ENCODE measurements at places on chromosomes 3 and 15.

- DNase-seq = no peak
Observed at GRCh38 chr15:64982472-64982871, 7.2 kb downstream of the SPG21 start.

DNA sequence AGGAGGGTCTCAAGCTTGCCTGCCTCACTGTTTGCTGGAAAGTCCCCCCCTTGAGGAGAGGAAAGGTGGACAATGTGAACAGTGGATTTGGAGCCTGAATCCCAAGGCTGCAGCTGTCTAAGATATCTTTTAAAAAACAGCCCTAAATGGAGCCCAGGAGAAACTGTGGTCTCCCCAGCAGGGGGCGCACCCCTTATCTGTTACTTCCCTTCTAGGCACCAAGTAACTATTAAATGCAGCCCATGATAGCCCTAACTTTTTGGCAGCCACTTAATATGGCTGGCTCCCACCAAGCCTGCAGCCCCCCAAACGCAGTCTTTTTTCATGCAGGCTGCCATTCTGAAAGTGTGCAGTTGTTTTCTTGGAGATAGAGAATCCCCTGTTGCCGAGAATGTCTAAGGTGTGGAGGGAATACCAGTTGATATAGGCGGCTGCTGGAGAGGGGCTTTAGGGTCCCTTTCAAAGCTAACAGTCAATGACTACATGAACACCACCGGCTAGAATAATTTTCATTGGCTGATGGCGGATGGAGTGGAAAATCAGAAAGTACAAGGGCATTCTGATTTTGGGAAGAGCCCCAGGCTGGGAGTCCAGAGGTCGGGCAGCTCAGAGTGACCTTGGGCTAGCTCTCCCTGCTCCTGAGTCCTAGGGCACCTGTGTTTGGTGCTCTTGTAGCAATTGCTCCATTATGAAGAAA, 1.3 kb downstream of the RHCG start:
- no peak for DNase-seq

- DNase-seq = no peak
Observed at GRCh38 chr3:4726549-4726948, 233.4 kb downstream of the ITPR1 start.

DNA sequence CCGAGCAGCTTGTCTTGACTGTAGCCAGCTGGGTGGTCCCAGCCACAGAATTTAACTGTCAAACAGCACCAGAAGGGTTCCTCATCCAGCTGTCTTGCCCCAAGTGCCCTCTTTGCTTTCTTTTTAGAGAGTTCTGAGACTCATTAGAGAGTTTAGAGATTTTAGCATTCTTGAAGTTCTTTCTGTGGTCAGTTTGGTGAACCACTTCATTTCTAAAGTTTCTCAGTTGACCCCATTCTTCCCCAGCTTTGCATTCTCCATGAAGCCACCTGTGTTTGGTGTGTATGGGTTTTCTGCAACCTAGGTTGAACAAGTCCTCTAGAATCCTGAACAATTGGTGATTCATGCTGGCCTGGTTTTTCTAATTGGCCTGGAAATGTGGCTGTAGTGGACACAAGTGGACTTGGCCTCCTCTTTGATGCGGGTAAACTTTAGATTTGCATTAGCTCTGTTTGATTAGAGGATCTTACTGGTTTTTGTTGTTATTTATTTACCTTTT, 33.7 kb downstream of the FLNB start:
- DNase-seq = no peak

DNA sequence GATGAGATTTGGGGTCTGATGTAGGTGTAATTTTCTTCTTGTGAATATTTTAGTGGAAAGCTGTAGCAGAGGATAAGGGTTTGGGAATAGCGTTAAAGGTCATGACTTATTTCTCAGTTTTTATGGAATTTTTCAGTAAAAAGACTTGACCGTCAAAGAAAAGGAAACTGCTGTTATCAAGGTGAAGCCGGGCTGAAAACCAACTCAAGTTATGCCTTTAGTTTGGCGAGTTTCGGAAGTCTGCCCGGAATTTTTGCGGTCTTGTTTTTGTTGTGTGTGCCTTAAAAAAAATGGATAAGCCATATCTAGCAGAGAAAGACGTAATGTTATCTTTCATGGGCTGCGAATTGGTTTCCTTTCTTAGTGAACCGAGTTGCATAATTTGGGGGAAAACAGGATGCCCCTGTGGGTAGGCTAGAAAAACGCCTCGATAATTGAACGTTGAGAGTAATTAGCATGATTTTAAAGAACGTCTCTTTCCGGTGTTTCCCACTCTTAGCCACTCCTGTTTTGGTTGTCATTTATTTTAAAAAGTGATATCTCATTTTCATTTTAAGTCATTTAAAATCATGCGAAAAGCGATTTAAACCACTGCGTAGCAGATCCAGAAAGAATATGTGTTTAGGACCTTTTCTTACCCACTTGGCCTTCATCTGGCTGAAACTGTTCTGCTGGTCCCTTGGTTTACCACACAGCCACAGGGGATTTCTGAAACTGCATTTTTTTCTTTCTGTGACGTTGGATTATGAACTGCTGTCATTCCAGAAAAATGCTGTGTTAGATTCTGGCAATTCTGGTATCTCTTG, 1.1 kb downstream of the NFKBIZ start:
- DNase-seq = peak; percentile 43

GRCh38 chr3:51373658-51374421, 11.3 kb upstream of the MANF start:
- DNase-seq = no peak

- DNase-seq = no peak
Observed at GRCh38 chr15:66623801-66624453, 58.1 kb upstream of the LCTL start.

DNA sequence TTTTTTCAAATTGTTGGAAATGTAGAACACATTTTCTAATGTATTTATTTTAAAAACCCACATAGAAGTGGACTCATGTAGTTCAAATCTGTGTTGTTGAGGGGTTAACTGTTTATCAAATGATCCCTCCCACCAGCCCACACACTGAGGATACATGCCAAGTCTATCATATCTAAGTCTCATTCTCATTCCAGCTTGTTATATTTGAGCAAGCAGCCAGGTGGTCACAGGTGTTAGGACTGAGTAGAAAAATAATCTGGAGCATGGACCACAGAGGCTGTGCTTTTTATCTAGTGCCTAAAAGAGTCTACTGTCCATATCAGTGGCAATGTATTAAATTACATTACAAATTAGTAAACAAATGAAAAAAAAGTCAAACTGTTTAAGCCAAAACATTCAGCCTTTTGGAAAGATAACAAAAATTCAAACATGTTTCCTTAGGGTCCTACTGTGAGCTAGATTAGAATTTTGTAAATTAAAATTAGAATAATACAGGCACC, 20.7 kb upstream of the SPESP1 start:
- DNase-seq = no peak

DNA sequence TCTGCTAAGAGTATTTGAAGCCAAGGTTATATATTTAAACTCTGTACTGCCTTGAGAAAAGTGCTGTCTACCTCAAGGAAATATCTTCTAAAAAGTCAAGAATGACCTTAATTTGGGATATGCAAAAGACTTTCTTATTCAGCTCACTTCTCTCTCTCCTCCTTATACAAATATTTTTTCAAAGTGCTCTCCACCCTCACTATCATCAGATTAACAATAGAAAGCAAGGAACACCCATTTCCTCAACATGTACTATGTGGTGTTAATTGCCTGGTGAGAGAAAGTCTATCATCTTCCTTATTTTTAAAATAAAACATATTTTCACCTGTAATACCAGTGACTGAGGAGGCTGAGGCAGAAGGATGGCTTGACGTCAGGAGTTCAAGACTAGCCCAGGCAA, 44.4 kb upstream of the RSL24D1 start:
- no peak for DNase-seq

- no peak for DNase-seq
Observed at GRCh38 chr3:33975463-33975862, 177.0 kb downstream of the PDCD6IP start.

DNA sequence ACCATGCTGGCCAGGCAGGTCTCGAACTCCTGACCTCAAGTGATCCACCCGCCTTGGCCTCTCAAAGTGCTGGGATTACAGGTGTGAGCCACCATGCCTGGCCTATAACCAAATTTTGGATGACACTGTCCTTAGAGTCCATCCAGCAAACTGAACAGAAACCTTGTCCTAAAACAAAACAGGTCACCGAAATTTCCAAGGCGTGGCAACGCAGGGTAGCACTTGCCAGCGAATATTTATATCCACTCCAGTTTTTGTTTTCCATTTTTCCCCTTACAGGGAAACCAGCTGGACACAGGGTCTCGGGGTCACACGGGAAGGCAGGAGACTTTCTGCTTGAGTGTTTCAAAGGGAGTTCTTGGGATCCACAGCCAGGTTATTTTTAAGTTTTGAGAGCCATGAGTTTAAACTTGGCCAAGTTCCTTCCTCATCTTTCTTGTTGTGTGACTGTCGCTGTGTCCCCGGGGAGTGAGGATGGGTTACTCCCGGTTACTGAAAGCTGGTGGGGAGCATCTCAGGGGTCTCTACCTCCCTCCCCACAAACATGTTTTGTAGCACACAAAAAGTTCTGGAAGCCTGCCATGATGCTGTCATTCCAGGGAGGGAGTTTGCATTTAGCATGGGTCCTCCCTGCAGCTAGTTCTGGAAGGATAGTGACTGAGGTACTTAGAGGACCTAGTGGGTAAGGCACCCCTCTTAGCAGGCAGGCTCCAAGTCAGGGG, 12.6 kb downstream of the LIMD1 start:
- no peak for DNase-seq

DNA sequence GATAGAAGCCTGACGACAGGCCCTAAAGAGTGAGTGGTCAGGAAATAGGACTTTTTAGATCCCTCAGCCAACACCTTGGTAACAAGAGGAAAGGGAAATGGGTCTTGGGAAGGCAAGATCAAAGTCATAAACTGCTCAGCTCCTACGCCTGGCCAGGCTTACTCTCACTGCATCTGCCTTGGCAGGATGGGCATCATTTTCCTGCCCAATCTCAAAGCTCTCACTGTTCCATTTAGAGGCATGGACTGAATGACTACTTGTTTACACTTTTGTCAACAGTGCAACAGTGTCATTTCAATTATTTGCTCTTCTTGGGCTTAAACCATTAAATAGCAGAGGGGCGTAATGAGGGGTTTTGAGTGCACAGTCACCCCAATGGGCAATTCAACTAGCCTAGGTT, 808.7 kb downstream of the GRM7 start:
- DNase-seq = no peak
